HCT116 (cell line): ENCODE measurements at places on chromosomes 2 and 18. TPM values are rescaled to one million over a fixed set of nuclear protein-coding genes. Genes with fewer than 3 reads are reported as not detected.

The STARD7 gene
- 160 TPM for total RNA-seq

The PDCD1 gene
- total RNA-seq: 0.22 TPM

DNA sequence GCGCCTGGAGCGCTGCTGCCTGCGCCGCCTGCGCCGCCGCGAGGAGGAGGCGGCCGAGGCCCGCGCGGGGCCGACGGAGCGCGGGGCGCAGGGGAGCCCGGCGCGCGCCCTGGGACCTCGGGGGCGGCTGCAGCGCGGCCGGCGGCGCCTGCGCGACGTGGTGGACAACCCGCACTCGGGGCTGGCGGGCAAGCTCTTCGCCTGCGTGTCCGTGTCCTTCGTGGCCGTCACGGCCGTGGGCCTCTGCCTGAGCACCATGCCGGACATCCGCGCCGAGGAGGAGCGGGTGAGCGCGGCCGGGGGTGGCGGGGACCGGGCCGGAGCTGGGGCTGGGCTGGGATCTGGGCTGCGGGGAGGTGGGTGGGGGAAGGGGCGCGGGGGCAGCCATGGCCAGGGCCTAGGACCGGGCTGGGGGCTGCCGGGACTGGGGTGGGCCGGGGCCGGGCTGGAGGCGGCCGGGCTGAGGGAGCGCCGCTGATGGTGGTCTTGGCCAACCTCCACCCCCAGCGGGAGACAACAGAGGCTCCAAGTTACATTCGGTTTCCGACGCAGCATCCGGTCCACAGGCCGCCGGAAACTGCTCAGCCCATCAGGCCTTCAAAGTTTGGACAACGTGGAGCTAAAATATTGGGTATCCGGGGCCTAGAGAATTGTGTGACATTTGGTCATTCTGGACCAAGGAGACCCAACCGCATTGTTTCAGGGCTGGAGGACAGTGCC lies 66.4 kb downstream of the KCNG2 start:
- H3K4me3 ChIP-seq: no peak overlapping the region
- H3K36me3 ChIP-seq: no peaks in the 10 kb centered on the region
- H3K4me1 ChIP-seq: no peaks in the 10 kb centered on the region

DNA sequence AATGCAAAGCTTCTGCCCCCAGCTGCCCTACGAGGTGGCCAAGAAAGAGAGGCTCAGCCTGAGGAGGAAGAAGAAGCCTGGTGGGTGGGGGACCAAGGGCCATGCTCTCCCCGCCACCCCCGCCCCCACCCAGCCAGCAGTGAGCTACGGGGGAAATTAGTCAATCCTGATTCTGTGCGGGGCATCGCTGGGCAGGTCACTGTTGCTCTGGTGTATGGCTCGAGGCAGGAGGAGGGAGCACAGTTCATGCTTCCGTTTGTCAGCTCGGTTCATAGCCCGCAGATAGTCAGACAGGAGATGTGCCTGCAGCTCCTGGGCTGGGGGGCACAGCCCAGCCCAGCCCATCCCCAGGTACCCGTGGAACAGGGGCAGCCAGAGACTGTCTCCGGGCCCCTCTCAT lies 17.1 kb downstream of the RAMP1 start:
- H3K4me3 ChIP-seq: no peak overlapping the region
- no peaks in the 10 kb centered on the region for H3K27me3 ChIP-seq
- no peak for DNase-seq
- no peak overlapping the region for H3K27ac ChIP-seq

DNA sequence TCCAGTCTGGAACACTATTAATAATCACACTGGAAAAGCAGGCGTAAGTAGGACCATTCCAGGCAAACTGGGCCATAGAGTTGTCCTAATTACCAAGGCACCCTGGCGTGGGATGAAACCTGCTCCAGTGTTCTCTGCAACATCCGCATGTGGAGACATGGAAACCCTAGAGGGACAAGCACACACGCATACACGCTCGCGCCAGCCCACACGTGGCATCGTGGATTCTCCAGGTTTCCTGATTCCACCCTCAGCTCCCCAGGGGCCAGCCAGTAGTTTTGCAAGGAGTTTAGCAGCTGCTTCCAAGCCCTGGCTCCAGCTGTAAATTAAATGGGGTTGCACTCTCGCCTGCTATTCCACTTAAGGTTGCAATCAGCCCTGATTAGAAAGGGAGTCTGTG lies 127.7 kb downstream of the DYSF start:
- no peaks in the 10 kb centered on the region for H3K27me3 ChIP-seq
- H3K36me3 ChIP-seq: no peaks in the 10 kb centered on the region
- no peak overlapping the region for H3K4me3 ChIP-seq
- no peaks in the 10 kb centered on the region for H3K4me1 ChIP-seq

DNA sequence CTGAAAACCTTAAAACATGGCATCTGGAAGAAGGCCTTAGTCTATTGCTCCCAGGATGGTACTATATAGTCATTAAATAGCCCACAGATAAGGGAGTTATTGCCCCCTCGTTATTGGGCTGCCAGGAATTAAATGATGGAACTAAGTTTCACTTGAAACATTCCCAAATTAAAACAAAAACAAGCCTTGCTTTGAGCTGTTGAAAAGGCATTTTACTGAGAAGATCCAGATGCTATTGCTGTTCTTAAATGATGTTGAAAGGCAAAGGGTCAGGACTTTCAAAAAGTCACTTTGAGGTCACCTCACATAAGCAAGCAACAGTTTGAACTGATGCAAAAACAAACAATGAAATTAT lies 2.0 kb upstream of the AMMECR1L start:
- no peak overlapping the region for H3K27ac ChIP-seq
- no peaks in the 10 kb centered on the region for H3K27me3 ChIP-seq
- H3K36me3 ChIP-seq: peaks cover 9% of the 10 kb centered on the region; the same call in 1 of the 2 replicates
- no peak for DNase-seq

- no peaks in the 10 kb centered on the region for H3K4me1 ChIP-seq
- no peak overlapping the region for H3K4me3 ChIP-seq
- no peak for DNase-seq
- no peak overlapping the region for H3K27ac ChIP-seq
Measured at GRCh38 chr2:47521666-47522285, 118.8 kb downstream of the MSH2 start.

DNA sequence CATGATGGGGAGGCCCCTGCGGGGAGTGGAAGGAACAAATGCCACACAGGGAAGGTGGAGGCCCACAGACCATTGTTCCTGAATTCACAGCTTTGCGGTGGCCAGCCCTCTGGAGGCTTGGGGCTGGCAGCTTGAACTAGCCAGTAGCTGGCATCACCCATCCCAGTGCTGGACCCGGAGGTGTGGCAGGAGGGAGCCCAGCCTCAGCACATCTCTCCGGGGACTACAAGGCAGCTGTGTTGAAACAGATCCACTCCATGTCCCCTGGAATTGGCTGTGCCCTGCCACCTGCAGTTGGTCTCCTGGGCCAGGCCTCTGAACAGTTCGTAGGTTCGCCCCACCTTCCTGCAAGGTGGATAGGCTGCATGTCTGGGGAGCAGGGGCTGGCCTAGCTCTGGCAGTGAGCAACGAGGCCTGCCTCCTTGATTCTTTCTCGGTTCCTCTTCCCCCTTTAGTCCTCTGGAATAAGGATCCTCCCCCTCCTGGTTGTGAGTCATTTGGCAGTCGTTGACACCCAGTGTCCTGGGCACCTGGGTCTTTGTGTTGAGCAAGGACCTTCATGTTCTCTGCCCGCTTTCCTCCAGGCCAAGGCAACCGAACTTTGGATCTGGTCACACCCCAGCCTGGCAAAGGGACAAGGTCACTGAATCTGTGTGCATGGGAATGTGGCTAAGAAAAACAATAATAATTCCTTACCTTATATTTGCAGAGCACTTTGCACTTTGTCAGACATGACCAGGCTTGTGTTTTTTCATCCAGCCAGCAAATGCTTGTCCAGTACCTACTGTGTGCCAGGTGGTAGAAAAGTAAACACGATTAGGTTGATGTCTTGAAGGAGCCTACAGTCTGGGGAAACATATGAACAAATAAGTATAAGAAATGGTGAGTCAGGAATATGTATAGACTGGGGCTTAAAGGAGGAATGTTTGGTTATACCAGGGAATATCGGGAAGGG lies 55.0 kb upstream of the MCFD2 start:
- H3K36me3 ChIP-seq: no peaks in the 10 kb centered on the region
- DNase-seq: no peak
- H3K4me3 ChIP-seq: no peak overlapping the region
- H3K27me3 ChIP-seq: no peaks in the 10 kb centered on the region
- H3K4me1 ChIP-seq: peaks cover 62% of the 10 kb centered on the region

GRCh38 chr2:16461672-16462071 lies 204.0 kb downstream of the CYRIA start:
- H3K27me3 ChIP-seq: peaks cover 4% of the 10 kb centered on the region; the same call in 1 of the 2 replicates
- no peak overlapping the region for H3K4me3 ChIP-seq
- no peaks in the 10 kb centered on the region for H3K36me3 ChIP-seq

DNA sequence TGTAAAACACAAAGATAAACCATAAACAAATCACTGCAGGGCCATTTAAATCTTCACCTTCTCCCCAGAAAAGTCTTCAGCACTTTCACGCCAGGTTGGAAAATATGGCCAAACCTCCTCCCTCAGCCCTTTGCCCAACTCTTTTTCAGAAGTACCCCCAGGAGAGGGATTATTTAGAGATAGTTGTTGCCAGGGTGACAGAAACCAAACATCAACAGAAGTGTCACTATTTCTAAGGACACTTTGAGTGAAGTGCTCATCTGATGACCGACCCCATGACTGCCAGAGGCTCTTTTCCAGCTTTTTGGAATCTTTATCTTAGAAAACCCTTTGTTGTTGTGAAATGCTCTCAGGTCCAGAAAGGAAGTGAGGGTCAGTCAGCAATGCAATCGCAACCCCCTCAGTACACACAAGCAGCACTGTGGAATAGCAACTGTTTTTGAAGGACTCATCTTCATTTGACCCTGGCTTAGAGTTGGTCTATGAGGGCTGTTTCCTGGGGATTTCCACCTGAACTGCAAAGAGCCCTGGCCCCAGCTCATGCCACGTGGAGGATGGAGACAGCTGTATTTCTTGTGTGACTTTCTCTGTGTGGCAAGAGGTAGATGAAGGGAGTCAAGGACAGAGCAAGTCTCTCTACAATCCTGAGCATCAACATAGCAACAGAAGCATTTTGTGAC lies 114.0 kb upstream of the STON1 start:
- H3K4me3 ChIP-seq: no peak overlapping the region
- H3K4me1 ChIP-seq: peaks cover 9% of the 10 kb centered on the region
- no peaks in the 10 kb centered on the region for H3K27me3 ChIP-seq
- H3K36me3 ChIP-seq: no peaks in the 10 kb centered on the region
- no peak overlapping the region for H3K27ac ChIP-seq

GRCh38 chr2:2704428-2705090 lies 373.5 kb upstream of the MYT1L start:
- no peak overlapping the region for H3K4me3 ChIP-seq
- DNase-seq: no peak
- no peaks in the 10 kb centered on the region for H3K36me3 ChIP-seq
- no peaks in the 10 kb centered on the region for H3K4me1 ChIP-seq

GRCh38 chr2:119682578-119682977 lies 3.6 kb downstream of the TMEM177 start:
- no peak overlapping the region for H3K27ac ChIP-seq
- no peak for DNase-seq
- no peaks in the 10 kb centered on the region for H3K27me3 ChIP-seq
- peaks cover 17% of the 10 kb centered on the region for H3K4me1 ChIP-seq
